Left renal pelvis (tissue), 4 donors: ENCODE measurements at places on chromosomes 1 and 21. TPM values are rescaled to one million over a fixed set of nuclear protein-coding genes. Genes with fewer than 3 reads are reported as not detected.

NDUFV3 gene
- 31.2 TPM for polyA plus RNA-seq

VWA5B1 gene
- polyA plus RNA-seq = 1.3 TPM

RGL1 gene
- polyA plus RNA-seq = 158 TPM

TIE1 gene
- 57.9 TPM for polyA plus RNA-seq

KPRP gene
- polyA plus RNA-seq = not detected

EPHA8 gene
- 2.0 TPM for polyA plus RNA-seq

- DNase-seq = no peak
Measured at GRCh38 chr21:8993943-8994639, 1527.3 kb upstream of the TPTE start.

GRCh38 chr1:205190845-205191577, 20.5 kb downstream of the DSTYK start:
- no peak for DNase-seq

DNA sequence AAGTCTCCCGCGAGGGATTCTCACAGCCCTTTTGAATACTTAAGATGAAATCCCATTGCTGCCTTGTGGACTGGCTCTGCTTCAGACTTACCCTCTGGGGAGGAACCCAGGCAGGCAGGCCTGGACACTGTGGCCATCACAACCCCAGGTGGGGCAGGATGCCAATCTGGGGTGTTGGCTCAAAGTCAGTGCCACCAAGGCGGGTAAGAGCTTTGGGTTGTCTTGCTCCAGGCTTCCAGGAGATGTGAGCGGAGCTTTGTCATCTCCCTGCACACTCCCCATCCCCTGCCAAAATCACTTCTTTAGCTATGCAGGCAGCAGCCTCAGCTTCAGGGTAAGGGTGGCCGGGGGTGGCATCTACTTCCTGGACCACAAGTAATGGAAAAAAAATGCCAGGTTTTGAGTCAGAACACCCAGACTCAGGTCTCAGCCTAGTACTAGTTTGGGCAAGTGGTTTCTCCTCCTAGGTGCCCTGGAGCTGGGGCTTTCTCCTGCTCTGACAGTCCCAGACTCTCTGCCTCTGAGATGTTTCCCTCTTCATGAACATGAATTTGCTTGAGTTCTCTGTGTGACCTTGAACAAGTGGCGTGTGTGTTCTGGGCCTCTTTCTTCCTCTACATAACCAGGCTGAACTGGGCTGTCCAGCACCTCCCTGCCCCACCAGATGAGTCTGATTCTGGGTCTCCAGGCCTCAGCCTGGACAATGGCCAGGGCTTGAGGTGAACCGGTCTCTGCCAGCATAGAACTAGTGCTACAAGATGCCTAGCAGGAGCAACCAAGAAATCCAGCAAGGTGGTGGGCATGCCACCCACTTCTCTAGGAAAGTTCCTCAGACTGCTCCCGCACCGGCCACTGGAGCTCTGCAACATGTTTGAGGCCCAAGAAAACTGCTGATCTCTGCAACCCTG, 65.4 kb downstream of the VWA5B1 start:
- no peak for DNase-seq

- DNase-seq = peak; percentile 66
Measured at GRCh38 chr1:9835758-9836631, 12.2 kb upstream of the CLSTN1 start.

- DNase-seq = no peak
Measured at GRCh38 chr1:166133276-166133841, 33.4 kb downstream of the FAM78B start.

GRCh38 chr1:150760013-150760412, 5.6 kb downstream of the CTSS start:
- DNase-seq = no peak

DNA sequence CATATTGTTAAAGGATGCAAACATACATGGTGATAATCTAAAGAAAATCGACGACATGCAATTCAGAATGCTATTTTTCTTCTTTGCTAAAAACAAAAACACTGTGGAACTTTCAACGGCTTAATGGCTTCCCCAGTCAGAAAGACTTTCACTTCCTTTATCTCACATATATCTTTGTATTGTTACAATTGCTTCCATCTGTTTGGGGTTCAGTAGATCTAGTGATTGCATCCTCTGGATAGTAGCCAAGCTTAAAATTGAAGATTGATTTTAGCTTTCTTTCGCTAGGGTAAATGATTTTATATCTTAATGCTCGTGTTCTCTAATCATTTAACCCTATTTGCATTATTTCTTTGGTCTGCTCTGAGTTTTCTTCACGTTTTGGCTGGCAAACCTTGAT, 31.8 kb upstream of the ADAMTS1 start:
- no peak for DNase-seq

GRCh38 chr1:82538876-82539275, 738.1 kb downstream of the ADGRL2 start:
- no peak for DNase-seq

DNA sequence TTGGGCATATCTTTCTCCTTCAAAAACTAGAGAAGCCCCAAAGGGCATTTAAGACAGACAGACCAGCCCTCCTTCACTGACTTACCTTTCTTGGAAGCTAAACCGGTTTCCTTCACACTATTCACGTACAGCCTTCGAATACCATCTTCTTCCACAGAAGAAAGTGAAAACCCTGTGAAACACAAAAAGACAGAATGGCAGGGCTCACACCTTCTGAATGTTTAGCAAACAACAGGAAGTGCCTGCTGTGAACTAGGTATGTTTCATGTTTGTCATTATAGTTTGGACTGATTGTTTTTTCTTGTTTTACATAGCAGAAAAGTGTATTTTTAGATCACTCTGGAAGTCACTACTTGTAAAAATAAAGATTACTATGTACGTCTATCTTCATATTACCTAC, 148.6 kb upstream of the KRTAP19-8 start:
- DNase-seq = no peak

- no peak for DNase-seq
Measured at GRCh38 chr1:33997127-33998036, 133.5 kb downstream of the HMGB4 start.

GRCh38 chr1:50703240-50703639, 256.8 kb downstream of the FAF1 start:
- DNase-seq = no peak

DNA sequence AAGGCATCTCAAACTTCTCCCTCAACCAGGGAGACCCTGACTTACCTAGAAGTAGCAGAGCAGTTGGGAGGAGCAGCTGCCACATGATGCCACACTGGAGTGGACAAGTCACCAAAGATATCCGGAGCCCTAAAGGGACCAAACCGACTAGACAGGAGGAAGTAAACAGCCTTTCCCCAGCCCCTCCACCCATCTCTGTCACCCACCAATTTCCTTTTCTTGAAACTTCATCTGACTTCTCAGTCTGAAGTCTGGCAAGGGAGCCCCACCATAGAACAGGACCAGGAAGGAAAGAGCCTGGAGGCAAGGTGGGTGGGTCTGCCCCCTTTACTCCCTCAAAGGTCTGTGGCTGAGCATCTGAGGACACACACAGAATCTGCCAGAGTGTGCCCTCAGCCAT, at the start of gene FCGR3A:
FCGR3A (minus strand) TSS at position 167 of the 400 bp plus-strand sequence; CDS start at position 85, 82 bp downstream.
- DNase-seq = no peak

DNA sequence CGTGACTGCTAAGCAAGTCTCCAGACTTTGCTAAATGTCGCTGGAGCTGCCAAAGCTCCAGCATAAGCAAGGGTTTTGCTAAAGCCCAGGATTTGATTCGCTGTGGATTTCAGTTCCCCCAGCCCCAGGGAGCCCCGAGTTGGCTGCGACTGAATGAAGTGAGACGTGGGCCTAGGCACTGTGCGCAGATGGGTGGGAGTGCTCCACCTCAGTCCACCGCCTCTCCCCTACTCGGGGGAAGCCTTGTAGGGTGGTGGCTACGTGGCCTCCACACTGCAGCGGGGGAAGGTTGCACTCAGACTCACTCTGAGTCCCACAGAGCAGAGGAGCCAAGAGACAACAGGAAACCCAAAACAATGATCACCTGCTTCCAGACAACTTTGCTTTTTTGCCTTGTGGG, 397.8 kb upstream of the VAMP3 start:
- no peak for DNase-seq

DNA sequence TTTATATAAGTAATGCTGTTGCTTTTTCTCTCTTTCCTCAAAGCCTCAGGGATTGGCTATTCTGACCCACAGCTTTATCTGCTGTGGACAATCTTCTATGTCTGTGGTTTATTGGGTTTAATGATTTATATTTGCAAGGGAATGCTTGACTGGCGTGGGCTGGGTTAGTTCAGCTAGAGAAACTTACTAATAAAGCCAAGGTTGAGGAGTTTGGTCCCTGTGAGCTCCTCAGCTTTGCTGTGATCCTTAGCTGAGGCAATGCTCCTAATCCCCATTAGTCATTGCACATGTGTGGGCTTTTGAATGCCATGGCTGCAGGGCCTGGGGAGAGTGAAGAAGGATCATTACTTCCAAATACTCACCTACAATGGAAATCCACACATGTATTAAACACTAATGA, 179.3 kb downstream of the ZNF326 start:
- no peak for DNase-seq

- DNase-seq = no peak
Measured at GRCh38 chr1:229894532-229894931, 172.5 kb upstream of the GALNT2 start.

DNA sequence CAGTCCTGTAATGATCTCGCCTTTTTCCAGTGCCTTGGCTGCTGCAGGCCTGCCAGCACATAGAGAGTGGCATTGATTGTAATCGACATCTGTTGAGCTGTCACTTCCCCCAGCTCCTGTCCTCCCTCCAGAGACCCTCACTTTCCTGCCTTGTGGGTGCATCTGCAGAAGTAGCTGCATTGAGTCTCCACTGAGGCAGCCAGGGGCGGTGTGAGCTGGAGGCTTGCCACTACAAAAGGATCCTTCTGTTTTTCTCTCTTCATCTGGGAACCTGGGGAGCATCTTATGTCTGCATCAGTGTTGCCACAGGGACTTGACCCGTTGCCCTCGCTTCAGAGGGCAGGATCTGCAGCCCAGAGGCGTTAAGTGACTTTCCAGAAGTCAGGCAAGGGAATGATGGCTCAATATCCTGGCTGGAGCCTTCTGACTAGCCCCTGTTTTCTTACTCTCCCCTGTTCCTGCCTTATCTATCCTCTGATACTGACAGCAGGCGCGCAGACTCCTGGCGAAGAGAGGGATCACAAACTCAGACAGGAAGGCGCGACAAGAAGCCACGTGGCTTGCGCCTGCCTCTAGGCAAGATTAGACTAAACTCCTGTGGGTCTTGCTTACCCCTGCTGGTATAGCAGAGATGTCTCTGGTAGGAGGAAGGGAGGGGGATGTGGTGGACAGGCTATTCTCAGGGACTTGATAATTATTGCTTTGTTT, 13.3 kb upstream of the FMOD start:
- no peak for DNase-seq

DNA sequence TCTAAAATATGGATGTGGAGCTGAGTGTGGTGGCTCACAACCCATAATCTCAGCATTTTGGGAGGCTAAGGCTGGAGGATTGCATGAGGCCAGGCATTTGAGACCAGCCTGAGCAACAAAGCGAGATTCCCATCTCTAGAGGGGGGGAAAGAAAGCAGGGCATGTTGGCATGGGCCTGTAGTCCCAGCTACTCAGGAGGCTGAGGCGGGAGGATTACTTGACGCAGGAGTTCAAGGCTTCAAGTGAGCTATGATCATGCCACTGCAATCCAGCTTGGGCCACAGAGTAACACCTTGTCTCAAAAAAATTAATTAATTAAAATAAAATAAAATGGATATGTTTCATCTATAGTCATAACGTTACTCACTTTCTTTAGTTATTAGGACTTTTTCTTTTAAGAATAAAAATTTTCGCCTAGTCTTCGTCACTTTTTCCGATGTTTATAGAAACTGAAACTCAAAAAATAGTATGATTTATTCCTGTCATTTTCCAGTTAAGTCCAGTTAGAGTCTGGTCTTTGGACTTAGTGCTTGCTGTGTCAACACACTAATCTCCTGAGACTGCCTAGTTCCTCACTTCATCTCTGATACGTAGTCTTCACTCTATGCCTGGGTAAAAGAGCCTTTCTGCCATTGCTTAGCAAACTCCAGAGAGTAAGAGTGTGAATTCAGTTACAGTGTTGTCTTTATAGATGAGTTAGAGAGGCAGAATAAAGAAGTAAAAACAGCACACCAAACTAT, 28.0 kb downstream of the IARS2 start:
- DNase-seq = no peak

DNA sequence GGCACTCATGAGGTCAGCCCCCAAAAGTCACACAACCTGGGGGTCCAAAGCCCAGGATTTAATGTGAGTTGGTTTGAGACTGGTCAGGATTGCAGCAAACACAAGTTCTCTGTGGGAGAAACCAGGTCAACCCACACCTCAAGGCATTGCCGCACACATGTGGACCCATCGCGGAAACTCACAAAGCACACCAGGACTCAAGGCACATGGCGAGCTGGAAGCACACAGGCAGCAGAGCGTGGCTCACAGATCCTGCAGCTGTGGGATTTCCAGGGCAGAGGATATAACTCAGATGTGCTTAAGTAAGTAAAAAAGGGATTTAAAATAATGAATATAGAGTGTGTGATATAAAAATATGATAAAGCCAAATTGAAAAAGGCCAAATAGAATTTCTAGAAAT, 51.6 kb upstream of the ADARB1 start:
- DNase-seq = no peak

- no peak for DNase-seq
Measured at GRCh38 chr21:35399002-35399530, 350.0 kb upstream of the RUNX1 start.

DNA sequence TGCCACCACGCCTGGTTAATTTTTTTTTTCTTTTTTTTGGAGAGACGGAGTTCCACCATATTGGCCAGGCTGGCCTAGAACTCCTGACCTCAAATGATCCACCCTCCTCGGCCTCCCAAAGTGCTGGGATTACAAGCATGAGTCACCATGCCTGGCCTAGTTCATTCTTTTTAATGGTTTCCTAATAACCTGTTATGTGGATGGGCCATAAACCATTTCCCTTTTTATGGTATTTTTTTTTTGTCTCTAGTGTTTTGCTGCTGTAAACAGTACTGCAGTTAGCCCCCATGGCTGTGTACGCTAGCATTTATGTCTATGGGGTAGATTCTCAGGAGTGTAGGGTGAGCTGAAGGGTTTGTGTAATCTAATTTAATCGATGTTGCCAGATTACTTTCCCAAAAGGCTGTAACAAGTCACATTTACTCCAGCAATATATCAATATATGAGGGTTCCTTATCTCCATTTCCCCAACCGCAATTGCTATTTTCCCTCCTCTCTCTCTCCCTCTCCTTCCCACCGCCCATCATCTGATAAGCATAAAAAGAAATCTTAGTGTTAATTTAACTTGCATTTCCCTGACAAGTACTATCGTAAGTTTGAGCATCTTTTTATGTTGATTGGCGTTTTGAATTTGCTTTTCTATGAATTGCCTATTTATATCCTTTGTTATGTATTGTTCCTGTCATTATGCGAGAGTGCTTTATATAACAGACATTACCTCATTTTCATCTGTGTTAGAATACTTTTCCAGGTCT, 28.7 kb downstream of the RCSD1 start:
- DNase-seq = no peak
